HFF-Myc (cell line): ENCODE measurements at places on chromosomes 4 and X.
A peak's percentile ranks its signal among the peaks of the same experiment; 100 is the strongest.

DNA sequence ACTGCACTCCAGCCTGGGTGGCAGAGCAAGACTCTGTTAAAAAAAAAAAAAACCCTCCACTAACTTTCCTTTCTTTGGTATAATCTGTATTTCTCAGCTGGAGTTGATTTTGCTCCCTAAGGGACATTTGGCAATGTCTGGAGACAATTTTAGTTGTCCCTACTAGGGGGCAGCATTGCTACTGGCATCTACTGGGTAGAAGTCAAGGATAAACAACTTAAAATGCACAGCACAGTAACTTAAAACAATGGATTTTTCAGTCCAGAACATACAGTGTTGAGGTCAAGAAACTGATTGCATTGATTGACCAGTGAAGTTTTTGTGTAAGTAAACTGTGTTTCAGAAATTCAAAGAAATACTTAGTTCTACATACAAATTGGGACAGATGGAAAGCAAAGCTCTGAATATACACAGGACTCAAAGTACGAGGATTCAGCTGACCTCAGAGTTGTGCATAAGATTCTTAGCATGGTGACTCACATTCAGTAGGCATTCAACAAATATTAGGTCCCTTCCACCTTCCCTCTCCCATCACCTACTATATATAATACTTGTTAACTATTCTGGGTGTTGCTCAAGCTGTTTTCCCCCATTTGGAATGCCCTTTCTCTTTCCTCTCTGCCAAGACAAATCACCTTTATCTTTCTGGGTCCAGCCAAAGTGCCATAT, 8.8 kb downstream of the DDX53 start:
- DNase-seq, result no peak

DNA sequence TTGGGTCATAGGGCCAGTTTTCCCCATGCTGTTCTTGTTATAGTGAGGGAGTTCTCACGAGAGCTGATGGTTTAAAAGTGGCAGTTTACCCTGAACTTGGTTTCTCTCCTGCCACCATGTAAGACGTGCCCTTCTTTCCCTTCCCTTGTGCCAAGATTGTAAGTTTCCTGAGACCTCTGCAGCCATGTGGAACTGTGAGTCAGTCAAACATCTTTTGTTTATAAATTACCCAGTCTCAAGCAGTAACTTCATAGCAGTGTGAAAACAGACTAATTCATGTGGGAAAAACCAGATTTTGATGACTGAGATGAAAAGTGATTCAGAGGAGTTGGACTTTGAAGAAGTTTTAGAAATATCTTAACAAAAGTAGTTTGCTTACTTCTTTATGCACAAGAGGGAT, 101.4 kb downstream of the ARHGAP10 start:
- DNase-seq, result no peak

DNA sequence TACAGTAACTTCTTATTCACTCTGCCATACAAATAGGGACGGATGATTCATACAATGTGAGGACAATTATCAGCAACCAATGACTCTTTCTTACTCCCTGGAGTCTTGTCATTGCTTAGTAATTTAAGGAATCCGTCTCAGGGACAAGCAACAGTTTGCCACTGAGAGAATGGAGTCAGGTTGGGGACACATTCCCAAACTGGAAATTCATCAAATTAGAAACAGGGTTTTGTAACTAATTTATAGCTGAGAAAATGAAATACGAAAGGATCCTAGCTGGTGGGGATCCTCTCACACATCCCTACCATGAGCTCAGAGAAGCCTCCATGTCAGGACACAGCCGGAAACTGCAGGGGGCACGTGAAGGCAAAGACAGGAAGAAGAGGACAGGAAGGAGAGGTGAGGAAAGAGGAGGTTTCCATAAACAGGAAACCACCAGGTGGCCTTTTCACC, 50.4 kb upstream of the KDR start:
- no peak for DNase-seq

DNA sequence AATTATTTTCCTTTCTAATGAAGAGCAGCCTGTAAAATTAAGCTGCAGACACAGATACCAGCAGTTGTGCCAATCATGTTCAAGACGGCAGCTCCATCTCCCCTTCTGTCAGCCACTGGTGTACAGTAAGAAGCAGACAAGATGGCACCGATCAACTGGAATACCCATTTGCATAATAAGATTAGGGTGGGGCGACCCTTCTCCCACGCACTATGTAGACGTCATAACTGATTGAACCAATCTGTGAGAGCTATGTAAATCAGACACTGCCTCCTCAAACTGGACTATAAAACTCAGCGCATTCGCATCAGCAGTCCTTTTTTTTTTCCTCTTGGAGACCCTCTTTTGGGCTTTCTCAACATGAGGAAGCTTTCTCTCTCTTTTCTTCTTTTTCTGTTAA, 40.4 kb upstream of the INTS6L start:
- DNase-seq, result no peak

DNA sequence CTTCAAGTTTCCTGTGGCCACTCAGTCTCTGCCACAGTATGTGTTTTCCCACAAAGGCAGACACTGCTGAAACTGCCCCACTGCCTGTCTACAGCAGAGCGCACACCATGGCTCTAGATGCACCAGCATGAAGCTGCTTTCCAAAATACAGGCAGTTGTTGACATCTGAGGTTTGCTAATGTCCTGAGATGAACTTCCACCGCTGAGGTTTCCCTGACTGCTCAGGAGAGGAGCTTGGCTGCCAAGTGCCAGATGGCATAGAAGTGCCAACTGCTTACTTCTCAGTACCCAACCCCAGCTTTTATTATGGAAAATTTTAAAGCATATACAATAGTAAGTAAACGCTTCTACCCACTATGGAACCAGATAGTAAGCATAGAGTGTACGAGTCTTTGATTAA, 61.0 kb upstream of the EXOC1L start:
- DNase-seq, result no peak

GRCh38 chr4:174373821-174374220, 90.1 kb downstream of the CEP44 start:
- no peak for DNase-seq

- peak; percentile 5 for DNase-seq
Measured at GRCh38 chrX:140733766-140734342, 24.3 kb downstream of the LINC00632 start.

- DNase-seq, result no peak
Measured at GRCh38 chr4:153788051-153788412, 851 bp downstream of the SFRP2 start.

DNA sequence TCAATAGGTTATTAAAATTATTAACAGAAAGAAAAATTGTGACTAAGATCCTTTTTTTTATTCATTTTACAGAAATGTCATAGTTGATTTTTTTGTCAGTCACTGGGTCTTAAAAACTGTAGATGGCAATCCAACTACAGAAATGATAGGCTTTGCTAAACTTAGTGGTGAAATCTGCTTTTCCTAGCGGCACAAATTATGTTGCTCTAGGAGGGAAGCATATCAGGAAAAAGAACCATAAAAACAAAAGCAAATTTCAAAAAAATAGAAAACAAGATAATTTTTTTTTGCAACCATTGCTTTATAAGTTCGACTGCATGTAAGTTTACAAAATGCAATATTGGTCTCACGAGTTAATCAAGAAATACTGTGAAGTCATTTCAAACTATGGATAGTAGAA, 443.5 kb upstream of the IGFBP7 start:
- DNase-seq, result no peak
